ENCODE measurements at places on chromosomes 5 and 9.

DNA sequence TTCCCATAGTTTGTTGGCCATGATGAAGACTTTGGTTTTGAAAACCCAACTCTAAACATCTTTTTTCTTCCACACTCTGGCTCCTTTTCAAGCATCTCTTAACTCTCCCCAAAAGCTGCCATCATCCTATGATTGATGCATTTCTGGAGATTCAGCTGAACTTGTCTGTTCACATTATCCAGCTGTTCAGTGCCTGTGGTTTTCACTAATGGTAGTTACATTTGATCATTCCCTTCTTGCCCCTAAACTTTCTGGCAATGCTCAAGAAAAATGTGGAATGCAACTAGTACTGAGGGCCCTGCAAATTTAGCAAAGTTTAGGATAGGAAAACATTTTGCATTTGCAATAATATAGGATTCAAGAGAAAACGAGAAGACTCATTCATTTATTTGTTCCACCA, 267.5 kb downstream of the ENC1 start:
- DNase-seq: no peak

GRCh38 chr9:14438232-14439021, 124.5 kb upstream of the NFIB start:
- DNase-seq: no peak

DNA sequence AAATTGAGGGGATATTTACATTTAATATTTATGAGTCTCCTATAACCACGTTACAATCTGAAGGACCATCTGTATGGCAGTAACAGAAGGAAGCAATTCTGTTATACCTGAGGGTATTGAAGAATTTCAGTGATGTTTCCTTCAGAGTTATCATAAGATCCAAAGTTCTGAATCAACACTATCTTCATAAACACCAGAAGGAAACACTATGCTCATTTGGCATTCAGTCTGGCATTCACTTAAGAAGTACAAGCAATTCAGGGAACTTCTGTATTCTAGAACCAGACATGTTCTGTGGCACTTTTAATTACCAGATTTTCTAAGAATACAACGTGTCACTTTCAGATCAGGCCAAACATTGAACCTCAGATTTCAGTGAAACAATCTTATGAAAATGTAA, 9.6 kb downstream of the DAB2 start:
- no peak for DNase-seq

DNA sequence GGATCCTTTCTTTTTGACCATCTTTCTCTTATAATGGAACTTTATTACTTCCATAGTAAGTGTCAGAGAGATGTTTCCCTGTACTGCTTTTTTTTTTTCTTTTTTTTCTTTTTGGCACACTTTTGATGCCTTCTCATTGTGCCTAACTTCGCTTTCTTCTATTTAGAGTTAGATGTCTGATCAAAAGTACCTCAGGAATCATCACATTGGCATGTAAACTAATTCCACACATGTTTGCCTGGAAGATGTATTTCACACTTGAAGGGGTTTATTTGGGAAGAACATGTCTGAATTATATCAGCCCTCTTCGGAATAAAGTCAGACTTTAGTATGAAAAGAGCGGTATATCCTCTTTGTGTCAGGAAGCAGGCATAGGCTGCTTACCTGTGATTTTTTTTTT, 35.1 kb downstream of the SMARCA2 start:
- DNase-seq: no peak

DNA sequence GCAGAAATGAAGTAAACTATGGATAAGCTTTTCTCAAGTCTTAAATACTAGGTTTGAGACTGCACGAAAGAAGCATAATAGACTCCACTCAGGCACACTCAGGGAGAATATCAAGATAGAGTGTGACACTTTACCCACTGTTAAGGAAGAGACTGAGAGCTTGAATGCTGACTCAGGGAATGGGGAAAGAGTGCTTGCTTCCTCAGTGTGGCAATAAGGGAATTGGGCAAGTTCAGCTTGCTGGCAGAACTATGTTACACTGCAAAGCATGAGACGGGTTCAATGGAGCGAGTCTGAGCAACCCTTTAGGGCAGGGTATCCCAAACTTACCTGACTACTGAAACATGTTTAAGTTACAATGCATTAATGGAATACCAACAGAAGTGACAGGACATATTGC, 237.7 kb upstream of the MEF2C start:
- no peak for DNase-seq
